Vagina (tissue), 2 donors: ENCODE measurements at places on chromosomes 1 and 21.

DNA sequence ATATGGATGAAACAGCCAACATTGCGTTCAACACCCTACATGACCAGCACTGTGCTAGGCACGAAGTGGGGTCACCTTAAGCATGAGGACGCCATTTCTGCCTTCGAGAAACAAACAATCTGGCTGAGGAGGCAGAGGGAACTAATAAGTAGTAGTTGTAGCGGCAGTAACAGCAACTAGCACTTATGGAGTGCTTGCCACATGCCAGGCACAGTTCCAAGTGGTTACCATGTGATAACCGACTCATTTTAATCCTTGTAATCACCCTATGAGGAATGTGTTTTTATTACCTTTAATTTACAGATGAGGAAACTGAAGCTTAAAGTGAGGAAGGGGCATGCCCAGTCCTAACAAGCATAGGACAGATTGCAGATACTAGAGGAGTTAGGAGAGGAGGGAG, 33.7 kb downstream of the KCND3 start:
- DNase-seq: no peak

- no peak for DNase-seq
Observed at GRCh38 chr1:102110586-102110985, 113.9 kb upstream of the OLFM3 start.

DNA sequence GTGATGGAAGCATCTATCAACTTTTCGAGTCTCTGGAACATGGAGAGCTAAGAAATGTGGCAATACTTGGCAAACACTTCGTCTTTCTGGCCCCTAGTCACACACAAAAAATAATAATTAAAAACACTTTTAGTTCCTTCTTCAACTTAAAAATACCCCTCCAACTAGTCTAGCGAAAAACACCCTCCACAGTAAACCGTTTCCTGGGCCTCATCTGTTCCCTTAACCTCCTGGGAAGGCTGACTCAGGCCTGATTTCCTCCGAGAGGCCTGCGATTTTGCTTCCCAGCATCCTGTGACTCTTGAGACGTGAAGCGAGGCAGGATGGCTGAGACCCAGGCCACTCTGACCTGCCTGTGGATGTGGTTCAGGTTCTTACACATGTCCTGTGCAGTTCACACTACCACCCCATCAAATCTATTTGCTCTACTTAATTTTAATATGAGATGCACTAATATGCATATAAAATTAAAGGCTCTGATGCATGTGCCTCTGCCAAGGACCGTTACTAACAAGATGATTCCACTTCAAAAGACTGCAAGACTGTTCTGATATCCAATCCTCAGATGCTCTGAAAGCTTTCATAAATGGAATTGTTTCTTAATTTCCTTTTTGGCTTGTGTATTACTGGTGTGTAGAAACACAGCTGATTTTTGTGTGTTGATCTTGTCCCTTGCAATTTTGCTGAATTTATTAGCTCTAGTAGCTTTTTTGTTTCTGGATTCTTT, 3.5 kb downstream of the NAV1 start:
- no peak for DNase-seq

DNA sequence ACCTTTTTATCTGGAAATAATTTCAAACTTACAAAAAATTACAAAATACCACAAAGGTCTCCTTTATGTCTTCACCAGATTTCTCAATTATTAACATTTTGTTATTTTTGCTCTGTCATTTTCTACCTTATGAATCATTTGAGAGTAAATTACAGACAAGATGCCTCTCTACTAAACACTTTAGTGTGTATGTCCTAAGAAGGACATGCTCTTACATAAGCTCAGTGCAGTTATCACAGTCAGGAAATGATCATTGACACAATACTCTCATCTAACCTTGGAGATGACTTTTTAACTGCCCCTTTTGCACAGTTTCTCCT, 378.9 kb upstream of the RUNX1 start:
- DNase-seq: no peak

- no peak for DNase-seq
Observed at GRCh38 chr21:34706337-34706736, 37.5 kb downstream of the CLIC6 start.

GRCh38 chr1:226682871-226683814, 55.9 kb downstream of the ITPKB start:
- no peak for DNase-seq

GRCh38 chr1:35768350-35769187, 1.2 kb downstream of the CLSPN start:
- DNase-seq: no peak

DNA sequence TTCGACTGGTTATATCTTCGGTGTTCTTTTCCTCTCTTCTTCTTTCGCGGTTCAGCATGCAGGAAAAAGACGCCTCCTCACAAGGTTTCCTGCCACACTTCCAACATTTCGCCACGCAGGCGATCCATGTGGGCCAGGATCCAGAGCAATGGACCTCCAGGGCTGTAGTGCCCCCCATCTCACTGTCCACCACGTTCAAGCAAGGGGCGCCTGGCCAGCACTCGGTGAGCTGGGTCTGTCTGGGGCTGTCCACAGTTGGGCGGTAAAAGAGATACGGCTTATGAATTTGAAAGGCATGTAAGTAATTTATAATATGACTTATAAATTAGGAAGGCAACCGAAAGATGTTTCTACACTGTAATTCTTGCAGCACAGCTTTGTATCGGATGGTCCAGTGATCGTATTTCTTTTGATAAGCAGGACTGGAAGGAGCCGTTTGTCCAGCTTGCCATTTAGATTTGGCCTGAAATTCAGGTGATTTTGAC, 334 bp downstream of the CTH start:
- no peak for DNase-seq

GRCh38 chr1:48181669-48182367, 40.7 kb upstream of the SLC5A9 start:
- no peak for DNase-seq

DNA sequence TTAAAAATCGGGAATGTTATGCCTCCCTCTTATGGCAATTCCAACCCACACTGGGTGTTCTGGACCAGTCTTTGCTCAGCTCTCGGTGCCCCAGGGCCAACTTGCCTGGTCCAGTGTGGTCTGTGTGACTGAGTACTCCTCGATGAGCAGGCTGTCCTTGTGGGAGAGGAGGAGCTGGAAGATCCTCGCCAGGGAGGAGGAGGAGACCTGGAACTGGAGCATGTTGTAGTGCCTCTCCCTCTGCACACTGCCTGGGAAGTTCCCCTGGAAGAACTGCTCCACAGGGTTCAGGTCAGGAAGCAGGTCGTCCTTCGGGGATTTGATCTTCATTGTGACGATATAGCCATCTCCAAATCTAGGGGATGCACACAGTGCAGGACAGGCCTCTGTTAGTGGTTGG, 88.5 kb upstream of the GCLM start:
- no peak for DNase-seq

GRCh38 chr1:79667848-79668696, 661.5 kb upstream of the ADGRL4 start:
- DNase-seq: no peak

DNA sequence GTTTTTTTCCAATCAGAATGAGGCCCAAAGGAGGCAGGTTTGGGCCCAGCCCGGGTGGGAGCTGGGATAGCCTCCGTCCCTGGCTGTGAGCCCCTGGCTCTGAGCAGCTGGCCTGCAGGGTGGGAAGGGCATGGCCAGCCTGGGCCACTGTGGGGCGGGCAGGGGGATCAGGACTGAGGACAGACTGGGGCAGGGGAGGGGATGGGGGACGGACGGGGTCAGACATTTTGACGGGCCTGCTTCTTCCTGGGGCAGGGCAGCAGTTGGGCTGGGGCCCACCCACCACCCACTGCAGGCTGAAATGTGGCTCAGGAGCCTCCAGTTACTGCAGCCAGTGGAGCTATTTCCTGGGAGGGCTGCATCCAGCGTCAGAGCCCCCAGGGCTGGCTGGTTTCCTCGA, 2.5 kb upstream of the SLC6A9 start:
- DNase-seq: no peak

DNA sequence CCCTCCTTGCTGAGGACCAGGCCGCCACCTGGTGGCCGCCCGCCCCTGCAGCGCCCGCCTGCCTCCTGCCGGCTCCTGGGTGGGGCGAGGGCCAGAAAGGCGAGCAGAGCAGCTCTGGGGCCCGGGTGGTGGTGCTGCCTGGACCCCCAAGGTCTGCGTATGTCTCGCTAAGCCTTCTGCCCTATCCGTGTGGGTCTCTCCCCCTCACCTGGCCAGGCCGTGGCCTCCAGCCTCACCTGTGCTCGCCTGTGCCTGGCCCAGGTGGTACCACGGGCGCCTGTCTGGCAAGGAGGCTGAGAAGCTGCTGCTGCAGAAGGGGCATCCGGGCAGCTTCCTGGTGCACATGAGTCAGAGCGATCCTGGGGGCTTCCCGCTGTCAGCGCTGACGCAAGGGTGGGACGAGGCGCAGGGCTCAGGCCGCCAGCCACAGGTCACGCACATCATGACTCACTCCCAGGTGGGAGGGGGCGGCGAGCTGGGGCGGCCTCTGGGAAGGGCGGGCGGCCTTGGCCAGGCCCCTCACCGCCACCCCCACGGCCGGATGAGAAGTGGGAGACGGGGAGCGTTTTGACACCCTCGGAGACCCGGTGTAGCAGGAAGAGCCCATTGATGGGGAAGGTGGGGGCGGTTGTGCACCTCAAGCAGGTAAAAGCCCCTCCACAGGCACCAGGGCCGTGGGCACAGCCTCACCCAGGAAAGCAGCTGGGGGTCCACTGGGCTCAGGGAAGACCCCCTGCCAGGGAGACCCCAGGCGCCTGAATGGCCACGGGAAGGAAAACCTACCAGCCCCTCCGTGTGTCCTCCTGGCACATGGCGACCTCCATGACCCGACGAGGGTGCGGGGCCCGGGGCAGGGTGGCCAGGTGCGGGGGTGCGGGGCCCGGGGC, 9.9 kb downstream of the RNF223 start:
- DNase-seq: no peak

DNA sequence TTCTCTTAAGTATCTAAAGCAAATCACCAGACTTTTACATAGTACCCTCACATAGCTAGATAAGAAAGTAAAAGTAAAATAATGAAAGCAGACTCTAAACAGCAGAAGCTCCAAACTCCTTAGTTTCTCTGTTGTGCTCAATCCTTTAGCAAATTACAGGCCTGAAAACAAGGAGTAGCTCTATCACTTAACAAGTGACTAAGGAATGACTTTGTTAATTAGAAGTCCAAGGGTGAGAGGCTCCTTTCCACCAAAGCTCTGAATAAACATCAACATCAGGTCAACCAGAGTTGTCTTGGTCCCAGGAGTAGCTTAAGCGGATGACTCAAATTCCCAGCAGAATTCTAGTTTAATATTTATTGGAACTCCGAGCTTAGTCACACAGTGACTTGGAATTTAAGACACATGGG, 5.9 kb downstream of the NRIP1 start:
- no peak for DNase-seq

DNA sequence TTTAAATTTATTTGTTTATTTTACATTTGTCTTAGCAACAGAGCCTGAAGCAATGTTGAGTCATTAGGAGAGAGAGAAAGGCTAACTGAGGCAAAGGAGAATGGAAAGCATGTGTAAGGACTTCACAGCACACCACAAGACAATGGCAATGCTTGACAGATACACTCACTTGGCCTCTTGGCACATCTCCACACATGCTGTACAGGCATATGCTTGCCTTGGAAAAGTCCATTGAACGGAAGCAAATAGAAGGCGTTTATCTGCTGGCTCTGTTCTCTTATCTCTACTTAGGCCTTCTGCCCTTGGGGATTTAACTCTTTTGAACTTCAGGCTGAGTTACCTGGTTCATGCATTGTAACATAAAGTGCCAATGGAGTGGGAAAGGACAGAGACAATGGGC, 262.2 kb upstream of the POU3F1 start:
- no peak for DNase-seq

- no peak for DNase-seq
Observed at GRCh38 chr1:232589812-232590743, 39.9 kb downstream of the SIPA1L2 start.

- no peak for DNase-seq
Observed at GRCh38 chr1:226882187-226882586, 11.8 kb downstream of the PSEN2 start.

DNA sequence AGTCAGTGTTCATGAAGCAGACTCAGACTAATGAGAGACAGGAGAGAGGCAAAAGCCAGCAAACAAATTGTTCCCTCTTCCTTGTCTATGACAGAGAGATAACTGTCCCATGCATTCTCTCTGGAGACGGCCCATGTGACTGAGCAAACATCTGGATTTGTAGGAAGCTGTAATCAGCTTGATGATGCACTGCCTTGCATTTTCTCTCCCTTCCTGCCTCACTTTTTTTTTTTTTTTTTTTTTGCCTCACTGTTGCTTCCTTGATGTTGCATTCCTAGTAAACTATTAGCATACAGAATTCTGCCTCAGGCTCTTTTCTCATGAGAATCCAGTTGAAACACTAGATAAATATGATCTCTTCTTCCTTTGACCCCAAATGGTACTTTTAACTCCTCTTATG, 134.5 kb downstream of the HHIPL2 start:
- no peak for DNase-seq

DNA sequence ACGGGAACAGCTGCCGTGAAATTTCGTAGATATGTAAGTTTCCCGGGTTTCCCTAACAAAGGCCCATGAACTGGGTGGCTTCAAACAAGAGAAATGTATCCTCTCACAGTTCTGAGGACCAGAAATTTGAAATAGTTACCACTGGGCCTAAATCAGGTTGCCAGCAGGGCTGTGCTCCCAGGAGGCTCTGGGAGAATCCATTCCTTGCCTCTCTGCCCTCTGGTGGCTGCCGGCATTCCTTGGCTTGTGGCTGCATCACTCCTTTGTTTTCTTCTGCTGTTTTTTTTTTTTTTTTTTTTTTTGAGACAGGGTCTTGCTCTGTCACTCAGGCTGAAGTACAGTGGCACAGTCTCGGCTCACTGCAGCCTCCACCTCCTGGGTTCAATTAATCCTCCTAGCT, 23.7 kb downstream of the UMODL1 start:
- no peak for DNase-seq

GRCh38 chr1:8023287-8023994, 2.7 kb downstream of the ERRFI1 start:
- no peak for DNase-seq

DNA sequence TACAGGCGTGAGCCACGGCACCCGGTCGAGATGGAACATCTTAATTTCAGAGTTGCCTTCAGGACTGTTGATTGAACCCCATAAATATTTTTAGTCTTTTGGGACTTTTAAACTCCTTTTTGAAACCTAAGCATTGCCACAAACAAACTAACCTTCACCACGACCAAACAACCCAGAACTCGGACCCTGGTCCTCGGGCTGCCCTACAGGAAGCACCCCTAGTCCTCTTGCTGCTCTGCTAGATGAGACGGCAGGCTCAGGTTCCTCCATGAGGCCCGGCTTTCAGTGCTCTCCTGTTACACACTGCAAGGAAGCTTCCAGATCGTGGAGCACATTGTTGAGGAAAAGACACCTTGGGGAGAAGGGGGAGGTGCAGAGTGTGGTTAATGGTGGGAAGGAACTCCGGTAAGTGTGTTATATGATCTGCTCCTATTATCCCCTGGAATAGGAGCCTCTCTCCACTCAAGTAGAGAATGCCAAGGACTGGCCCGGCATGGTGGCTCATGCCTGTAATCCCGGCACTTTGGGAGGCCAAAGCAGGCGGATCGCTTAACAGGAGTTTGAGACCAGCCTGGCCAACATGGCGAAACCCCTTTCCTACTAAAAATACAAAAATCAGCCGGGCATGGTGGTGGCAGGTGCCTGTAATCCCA, 5.7 kb downstream of the EPHX1 start:
- no peak for DNase-seq

GRCh38 chr1:9027307-9027706, 1.1 kb upstream of the SLC2A7 start:
- DNase-seq: no peak

GRCh38 chr1:34896612-34897011, 32.8 kb downstream of the DLGAP3 start:
- DNase-seq: no peak
